ENCODE measurements at places on chromosomes 11 and 22.
A peak's percentile ranks its signal among the peaks of the same experiment; 100 is the strongest.

- DNase-seq: no peak
These were observed 45.7 kb upstream of the TP53AIP1 start for GRCh38 chr11:128988242-128988970.

GRCh38 chr11:106076171-106076918 lies 802 bp downstream of the KBTBD3 start:
- DNase-seq: no peak

- peak; percentile 49 for DNase-seq
These were observed 122.9 kb downstream of the DCDC1 start for GRCh38 chr11:31246451-31247165.

DNA sequence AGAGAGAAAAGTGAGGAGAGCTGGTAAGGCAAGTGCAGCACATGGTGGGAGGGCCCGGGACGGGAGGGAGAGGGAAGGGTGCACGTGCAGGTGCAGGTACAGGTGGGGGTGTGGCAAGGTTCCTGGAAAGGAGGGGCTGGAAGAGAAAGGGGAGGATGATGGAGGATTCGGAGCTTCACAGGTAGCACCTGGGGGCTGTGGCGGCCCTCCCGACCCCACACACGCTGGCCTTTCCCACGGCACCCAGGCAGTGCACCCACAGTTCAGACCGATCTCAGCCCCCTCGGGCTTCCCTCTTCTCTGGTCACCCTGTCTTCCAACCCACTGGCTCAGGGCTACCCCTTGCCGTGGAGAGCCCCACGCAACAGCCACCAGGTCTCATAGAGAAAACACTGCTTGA lies 67.4 kb upstream of the A4GALT start:
- no peak for DNase-seq

GRCh38 chr22:50031189-50032091 lies 18.9 kb upstream of the IL17REL start:
- DNase-seq: no peak

Measured in fibroblast of pulmonary artery (primary cell).